ENCODE measurements at places on chromosomes 7 and 10.

DNA sequence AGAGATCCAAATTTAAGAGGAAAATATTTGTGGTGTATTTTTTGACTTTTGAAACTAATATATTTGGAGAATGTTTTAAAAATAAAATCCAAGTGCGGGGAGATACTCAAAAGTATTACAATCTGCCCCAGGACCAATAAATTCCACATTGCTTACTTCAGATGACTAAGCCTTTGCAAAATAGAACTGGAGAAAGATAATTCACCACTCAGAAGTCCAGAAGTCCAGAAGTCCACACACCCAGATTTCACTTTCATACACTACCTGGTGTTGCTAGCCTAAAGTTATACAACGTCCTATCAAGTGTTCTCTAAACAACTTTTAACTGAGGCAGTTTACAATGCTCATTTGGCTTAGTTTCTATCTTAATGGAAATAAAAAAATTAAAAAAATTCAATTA lies 487.0 kb upstream of the SEMA3D start:
- DNase-seq, result no peak
- H3K27me3 ChIP-seq, result no peaks in the 10 kb centered on the region
- H3K4me1 ChIP-seq, result no peaks in the 10 kb centered on the region
- no peak overlapping the region for H3K27ac ChIP-seq
- no peaks in the 10 kb centered on the region for H3K36me3 ChIP-seq

- no peaks in the 10 kb centered on the region for H3K27me3 ChIP-seq
- H3K4me1 ChIP-seq, result no peaks in the 10 kb centered on the region
- no peak overlapping the region for H3K4me3 ChIP-seq
- no peak overlapping the region for H3K27ac ChIP-seq
- no peak for DNase-seq
- H3K36me3 ChIP-seq, result no peaks in the 10 kb centered on the region
Observed at GRCh38 chr10:61359452-61359851, 93.7 kb downstream of the TMEM26 start.

DNA sequence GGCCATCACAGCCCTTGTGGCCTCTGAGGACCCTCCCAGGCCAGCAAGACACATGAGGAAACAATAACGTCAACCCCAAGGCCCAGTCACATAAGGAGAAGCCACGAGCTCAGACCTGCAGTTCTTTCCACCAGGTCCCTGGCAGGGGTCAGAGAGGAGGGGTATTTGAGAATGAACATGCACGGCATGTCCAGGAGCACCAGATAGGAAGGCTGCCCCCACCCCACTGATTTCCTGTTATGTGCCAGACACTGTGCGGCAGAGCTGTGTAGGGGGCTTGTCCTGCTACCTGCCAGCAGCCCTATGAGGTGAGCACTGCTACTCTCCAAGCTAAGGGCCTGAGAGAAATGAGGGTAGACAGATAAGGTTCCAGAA lies 40.7 kb upstream of the ZMIZ1 start:
- H3K27me3 ChIP-seq, result peaks cover 11% of the 10 kb centered on the region
- no peaks in the 10 kb centered on the region for H3K36me3 ChIP-seq
- H3K27ac ChIP-seq, result no peak overlapping the region
- H3K4me1 ChIP-seq, result no peaks in the 10 kb centered on the region
- H3K4me3 ChIP-seq, result no peak overlapping the region

GRCh38 chr10:92052088-92052487 lies 128.5 kb downstream of the BTAF1 start:
- H3K27me3 ChIP-seq, result no peaks in the 10 kb centered on the region
- H3K4me3 ChIP-seq, result no peak overlapping the region
- no peak overlapping the region for H3K27ac ChIP-seq
- peaks cover 11% of the 10 kb centered on the region for H3K4me1 ChIP-seq
- DNase-seq, result no peak

DNA sequence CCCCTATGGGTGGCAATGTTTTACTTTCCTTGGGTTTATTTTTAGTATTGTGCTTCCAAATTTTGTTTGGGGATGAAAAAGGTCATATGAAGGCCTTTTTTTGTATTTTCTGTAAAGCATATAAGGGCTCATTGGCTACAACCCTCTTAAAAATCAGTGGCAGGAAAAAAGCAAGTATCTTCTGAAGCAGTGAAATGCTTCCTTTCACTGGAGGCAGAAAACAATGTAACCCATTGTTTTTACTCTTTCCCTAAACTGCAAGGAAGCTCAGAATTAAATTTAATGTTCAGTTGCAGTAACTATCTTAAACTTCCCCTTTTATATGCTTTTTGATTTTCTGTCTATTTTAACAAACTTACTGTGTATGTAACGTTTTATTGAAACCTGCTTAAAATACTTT lies 148.7 kb upstream of the LYZL1 start:
- no peak for DNase-seq
- no peaks in the 10 kb centered on the region for H3K4me1 ChIP-seq
- peaks cover 2% of the 10 kb centered on the region for H3K27me3 ChIP-seq
- H3K27ac ChIP-seq, result no peak overlapping the region

- no peaks in the 10 kb centered on the region for H3K36me3 ChIP-seq
- no peaks in the 10 kb centered on the region for H3K27me3 ChIP-seq
Observed at GRCh38 chr7:85714043-85714578, 527.3 kb upstream of the SEMA3D start.

GRCh38 chr7:135772639-135773222 lies 24.1 kb upstream of the FAM180A start:
- H3K27me3 ChIP-seq, result peaks cover 16% of the 10 kb centered on the region
- no peak for DNase-seq
- no peak overlapping the region for H3K27ac ChIP-seq
- H3K4me1 ChIP-seq, result no peaks in the 10 kb centered on the region

DNA sequence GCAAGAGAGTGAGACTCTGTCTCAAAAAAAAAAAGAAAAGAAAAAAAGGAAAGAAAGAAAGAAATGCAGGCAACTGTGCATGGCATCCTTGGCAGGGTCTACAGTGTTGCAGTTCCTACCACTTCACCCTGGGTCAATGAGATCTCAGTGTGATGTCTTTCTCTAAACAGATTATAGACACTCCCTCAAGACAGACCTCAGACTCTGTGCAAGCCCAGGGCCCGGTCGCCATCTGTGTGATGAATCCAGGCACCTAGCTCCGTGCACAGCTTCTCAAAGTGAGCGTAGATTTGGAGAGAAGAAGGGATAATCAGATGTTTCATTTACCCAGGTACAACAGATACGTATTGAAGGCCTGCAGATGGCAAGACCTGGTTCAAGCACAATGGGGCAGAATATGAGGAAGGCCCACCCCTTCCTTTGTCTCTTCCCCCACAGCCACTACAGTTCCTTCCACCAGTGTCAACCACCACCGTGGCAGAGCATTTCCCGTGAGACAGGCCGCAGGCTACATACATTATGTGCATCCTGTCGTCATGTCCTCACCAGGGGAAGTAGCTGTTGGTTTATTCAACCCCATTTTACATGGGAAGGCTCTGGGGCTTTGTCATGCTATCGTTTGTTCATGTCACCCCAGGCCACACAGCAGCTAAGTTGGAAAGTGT lies 471.7 kb upstream of the GALNT17 start:
- H3K27me3 ChIP-seq, result no peaks in the 10 kb centered on the region
- H3K4me3 ChIP-seq, result no peak overlapping the region
- peaks cover 5% of the 10 kb centered on the region for H3K36me3 ChIP-seq
- no peak for DNase-seq
